ENCODE measurements at places on chromosomes 5 and 9.

- H3K27me3 ChIP-seq = no peaks in the 10 kb centered on the region
- H3K4me3 ChIP-seq = no peak overlapping the region
- peaks cover 3% of the 10 kb centered on the region for H3K4me1 ChIP-seq
- H3K27ac ChIP-seq = no peak overlapping the region
- DNase-seq = no peak
- H3K36me3 ChIP-seq = peaks cover 3% of the 10 kb centered on the region
Observed at GRCh38 chr9:105269593-105269992, 25.1 kb downstream of the SLC44A1 start.

GRCh38 chr9:36074870-36075532 is 38.3 kb downstream of the RECK start:
- H3K36me3 ChIP-seq = no peaks in the 10 kb centered on the region
- H3K27me3 ChIP-seq = no peaks in the 10 kb centered on the region
- DNase-seq = no peak
- H3K4me3 ChIP-seq = no peak overlapping the region
- no peak overlapping the region for H3K27ac ChIP-seq
- H3K4me1 ChIP-seq = no peaks in the 10 kb centered on the region

GRCh38 chr5:76964060-76964459 is 11.2 kb downstream of the CRHBP start:
- no peak overlapping the region for H3K4me3 ChIP-seq
- DNase-seq = no peak
- peaks cover 18% of the 10 kb centered on the region for H3K4me1 ChIP-seq
- no peaks in the 10 kb centered on the region for H3K36me3 ChIP-seq
- H3K27ac ChIP-seq = no peak overlapping the region

DNA sequence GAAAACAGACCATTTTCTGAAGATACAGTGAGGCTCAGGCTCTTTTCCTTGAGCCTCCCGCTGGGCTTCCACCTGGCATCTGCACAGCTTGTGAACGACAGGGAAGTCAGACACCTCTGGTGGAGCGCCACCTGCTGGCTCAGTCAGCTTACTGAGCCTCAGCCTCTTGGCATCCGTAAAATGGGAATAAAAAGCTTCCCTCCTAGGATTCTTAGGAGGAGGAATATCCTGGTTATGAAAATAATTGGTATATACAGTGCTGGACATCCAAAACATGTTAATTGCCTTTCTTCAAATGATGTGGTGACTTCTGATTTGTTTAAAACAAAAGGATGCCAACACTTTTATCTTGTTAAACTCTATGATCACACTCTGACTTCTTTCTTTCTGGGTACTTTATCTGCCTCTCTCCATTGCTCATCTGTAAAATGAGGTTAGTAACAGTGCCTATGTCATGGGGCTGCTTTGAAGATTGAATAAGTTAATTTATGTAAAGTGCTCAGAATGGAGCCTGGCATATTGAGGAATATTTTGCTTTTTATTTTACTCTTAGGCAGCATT is 67.5 kb downstream of the MAMDC2 start:
- H3K4me3 ChIP-seq = no peak overlapping the region
- H3K27me3 ChIP-seq = peaks cover 29% of the 10 kb centered on the region
- no peaks in the 10 kb centered on the region for H3K4me1 ChIP-seq
- no peaks in the 10 kb centered on the region for H3K36me3 ChIP-seq
- peak; percentile 66 for DNase-seq

DNA sequence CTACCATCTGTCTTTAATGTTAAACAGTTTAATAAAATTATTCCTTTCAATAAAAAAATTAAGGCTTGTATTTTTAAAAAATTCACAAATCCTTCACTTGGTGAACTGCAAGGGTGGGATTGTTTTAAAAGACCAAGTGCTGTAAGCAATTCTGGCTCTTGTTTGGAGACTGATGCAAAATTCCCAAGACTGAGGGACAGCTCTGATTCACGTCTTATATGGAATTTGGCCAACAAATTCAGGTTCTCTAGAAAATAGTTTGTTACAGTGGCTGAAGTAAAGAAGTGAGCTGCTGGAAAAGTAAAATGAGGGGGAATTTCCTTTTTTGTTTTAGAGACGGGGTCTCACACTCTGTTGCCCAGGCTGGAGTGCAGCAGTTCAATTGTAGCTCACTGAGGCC is 58.3 kb downstream of the PRELID2 start:
- DNase-seq = no peak
- H3K4me1 ChIP-seq = no peaks in the 10 kb centered on the region
- H3K4me3 ChIP-seq = no peak overlapping the region
- H3K36me3 ChIP-seq = no peaks in the 10 kb centered on the region
- no peak overlapping the region for H3K27ac ChIP-seq

DNA sequence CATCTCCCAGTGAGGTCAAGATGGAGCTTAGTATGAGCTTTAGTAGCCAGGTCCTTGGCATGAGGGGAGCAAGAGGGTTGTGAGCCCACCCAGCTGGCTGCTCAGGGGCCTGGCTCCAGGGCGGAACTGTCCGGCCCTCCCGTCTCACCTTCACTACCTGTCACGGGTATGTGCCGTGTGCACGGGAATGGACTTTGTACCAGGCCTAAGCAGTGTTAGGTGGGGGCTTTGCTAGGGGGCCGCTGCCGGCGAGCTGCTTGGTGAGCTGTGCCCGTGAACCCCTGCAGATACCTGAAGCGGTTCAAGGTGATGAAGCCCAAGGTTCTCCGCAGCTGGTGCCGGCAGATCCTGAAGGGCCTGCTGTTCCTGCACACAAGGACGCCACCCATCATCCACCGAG is 46.7 kb downstream of the WNK2 start:
- no peak overlapping the region for H3K27ac ChIP-seq
- H3K4me1 ChIP-seq = peaks cover 3% of the 10 kb centered on the region
- H3K36me3 ChIP-seq = no peaks in the 10 kb centered on the region
- DNase-seq = no peak

GRCh38 chr5:169164481-169164925 is 136.4 kb downstream of the SLIT3 start:
- H3K4me3 ChIP-seq = no peak overlapping the region
- DNase-seq = no peak
- H3K27me3 ChIP-seq = no peaks in the 10 kb centered on the region

GRCh38 chr5:145230781-145231180 is 604.4 kb downstream of the PRELID2 start:
- H3K27ac ChIP-seq = no peak overlapping the region
- no peak overlapping the region for H3K4me3 ChIP-seq
- H3K27me3 ChIP-seq = no peaks in the 10 kb centered on the region
- DNase-seq = no peak
- H3K36me3 ChIP-seq = no peaks in the 10 kb centered on the region

DNA sequence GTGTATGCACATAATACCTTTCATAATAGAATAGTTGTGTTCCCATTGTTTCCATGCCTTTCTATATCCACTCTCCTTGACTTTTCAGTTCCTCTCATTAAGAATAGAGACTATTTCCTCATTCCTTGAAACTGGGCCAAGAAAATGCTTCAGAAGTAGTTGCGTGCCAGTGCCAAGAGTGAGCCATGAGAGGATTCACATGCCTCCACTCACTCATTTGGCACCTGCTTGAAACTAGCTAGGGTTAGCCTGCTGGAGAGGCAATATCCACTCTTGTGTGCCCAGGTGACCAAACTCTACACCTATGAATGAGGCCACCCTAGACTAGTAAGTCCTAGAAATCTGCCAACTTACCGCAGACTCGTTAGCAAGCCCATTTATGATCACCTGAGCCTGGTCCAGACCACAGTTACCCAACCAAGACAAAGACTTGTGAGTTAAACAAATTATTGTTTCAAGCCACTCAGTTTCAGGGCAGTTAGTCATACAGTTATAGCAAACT is 276.3 kb downstream of the EPB41L4A start:
- no peak overlapping the region for H3K4me3 ChIP-seq
- H3K27ac ChIP-seq = no peak overlapping the region
- no peaks in the 10 kb centered on the region for H3K4me1 ChIP-seq
- no peaks in the 10 kb centered on the region for H3K36me3 ChIP-seq
- no peak for DNase-seq

DNA sequence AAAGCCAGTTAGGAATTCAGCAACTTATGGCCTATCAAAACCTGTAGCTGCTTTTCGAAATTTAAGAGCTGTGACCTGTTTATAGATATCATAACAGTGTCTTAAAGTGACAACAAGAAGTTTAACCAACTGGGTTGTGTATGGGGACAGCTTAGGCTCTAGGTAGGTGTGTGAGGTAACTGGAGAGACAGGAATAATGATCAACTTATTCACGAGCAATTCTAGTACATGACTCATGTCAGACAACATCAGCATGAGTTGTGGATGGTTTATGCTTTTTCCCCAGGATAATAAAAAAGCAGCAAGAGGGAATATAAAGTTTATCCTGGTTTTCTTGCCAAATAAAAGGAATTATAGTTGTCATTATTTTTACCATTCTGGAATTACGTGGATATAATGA is 88.6 kb downstream of the GDNF start:
- no peak for DNase-seq
- H3K27ac ChIP-seq = no peak overlapping the region
- H3K4me3 ChIP-seq = no peak overlapping the region
- peaks cover 6% of the 10 kb centered on the region for H3K36me3 ChIP-seq

DNA sequence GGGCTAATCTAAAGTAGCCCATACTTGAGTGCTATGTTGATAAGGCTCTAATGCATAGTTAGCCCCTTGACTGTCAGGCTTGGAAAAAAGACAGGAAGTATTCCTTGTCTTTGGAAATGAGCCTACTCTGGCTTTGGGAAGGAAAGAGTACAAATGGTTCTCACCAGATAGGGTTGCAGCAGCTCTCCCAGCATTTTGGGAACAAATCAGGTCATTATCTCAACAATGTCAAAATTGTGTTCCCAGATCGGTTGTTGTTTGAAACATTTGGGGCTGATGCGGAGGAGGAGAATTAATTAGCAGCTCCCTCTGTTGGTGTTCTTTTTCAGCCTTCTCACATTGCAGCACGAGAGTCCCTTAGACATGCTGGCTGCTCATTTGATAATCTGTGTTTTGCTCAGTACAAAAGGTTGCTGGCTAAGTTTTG is 294.7 kb upstream of the DMRT1 start:
- H3K4me3 ChIP-seq = no peak overlapping the region
- H3K4me1 ChIP-seq = peaks cover 14% of the 10 kb centered on the region
- DNase-seq = no peak
- no peaks in the 10 kb centered on the region for H3K27me3 ChIP-seq
- H3K27ac ChIP-seq = no peak overlapping the region
- peaks cover 8% of the 10 kb centered on the region for H3K36me3 ChIP-seq

GRCh38 chr9:79980432-79980831 is 408.7 kb downstream of the TLE4 start:
- H3K36me3 ChIP-seq = no peaks in the 10 kb centered on the region
- H3K4me3 ChIP-seq = no peak overlapping the region
- peaks cover 4% of the 10 kb centered on the region for H3K27me3 ChIP-seq
- H3K4me1 ChIP-seq = no peaks in the 10 kb centered on the region
- DNase-seq = no peak

DNA sequence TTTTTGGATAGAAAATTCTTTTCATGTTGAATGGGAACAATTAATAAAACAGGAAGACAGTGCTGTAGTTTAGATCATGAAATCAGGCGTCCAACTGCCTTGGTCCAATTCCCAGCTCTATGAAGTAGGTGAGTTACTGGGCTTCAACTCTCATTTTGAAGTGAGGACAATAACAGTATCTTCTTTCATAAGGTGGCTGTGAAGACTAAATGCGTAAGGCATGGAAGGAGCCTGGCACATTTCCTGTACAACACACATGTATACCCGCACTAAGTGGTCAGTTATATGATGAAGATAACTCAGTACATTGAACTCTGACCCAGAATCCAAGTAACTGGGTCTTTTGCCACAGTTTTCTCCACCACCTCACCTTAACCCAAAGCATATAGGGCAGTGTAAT is 120.6 kb downstream of the MED27 start:
- H3K27me3 ChIP-seq = no peaks in the 10 kb centered on the region
- peaks cover 2% of the 10 kb centered on the region for H3K36me3 ChIP-seq
- no peak overlapping the region for H3K27ac ChIP-seq

All from activated naive CD4-positive, alpha-beta T cell treated with anti-CD3 and anti-CD28 coated beads, Interleukin-2, amount 10 ng/mL, durations not matched to agents 7 days and 5 days (primary cell).